ENCODE measurements at places on chromosomes 3 and 15.

DNA sequence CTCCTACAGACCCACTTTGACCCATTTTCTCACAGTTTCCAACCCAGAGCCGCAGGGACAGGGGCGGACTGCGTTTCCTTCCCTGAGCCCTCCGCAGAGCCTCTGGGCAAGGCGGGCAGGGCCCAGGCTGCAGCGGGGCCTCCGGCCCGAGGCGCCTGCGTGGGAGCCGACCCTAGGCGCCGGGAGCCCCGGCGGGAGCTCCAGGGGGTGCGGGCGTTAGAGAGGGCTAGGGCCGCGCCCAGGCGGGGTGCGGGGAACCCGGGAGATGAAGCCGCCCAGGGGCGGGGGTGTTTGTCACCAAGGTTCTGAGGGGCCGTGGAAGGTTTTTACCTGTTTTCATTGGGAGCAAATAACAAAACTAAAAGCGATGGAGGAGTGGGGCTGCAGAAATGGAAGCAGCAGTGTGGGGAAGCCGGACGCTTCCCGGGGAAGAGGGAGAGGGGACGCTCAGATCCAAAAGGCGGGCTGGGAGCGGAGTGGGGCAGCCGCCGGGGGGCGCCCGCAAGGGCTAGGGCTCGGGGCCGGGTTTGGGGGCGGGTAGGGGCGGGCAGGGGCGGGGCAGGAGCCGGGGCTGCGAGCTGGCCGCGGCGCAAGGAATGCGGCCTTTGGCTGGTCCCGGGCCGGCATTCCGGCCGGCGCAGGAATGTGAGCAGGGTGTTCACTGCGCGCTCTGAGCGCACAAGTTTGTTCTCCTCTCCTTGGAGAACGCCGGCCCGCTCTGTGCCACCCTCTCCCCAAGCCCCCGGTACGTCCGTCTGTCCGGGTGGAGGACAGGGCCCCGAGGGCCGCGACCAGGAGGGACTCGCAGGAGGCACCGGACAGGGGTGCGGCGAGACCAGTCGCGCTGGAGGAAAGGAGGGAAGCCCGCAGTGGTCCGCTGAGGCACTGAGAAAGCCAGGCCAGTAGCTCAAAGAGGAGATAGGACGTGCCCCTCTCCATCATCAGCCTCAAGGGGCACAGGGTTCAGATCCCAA is 61.1 kb downstream of the AMOTL2 start:
- peak; percentile 80 for DNase-seq

DNA sequence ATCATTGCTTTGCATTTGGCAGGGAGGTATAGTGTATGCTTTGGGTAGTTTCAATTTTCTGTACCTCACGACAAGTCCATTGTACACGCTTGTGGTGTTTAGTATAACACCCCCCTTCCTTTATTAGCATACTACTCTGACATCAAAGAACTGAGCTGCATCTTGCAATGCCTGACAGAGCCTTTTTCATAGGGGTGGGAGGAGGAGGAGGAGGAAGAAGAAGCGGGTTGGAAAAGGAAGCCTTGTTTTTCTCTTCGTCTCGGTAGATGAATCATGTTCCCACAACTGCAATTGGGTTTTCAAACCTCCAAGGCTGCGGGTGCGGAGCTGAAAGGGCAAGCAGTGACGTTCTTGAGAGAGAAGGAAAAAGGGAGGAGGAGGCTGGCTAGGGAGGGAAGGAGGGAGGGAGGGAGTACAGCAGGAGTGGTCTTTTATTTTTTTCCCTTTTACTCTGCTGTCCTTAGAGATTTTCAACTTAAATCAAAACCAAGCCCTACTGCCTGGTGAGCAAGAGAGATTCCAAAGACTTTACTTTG is 175.7 kb downstream of the KLHL25 start:
- DNase-seq: peak; percentile 95

DNA sequence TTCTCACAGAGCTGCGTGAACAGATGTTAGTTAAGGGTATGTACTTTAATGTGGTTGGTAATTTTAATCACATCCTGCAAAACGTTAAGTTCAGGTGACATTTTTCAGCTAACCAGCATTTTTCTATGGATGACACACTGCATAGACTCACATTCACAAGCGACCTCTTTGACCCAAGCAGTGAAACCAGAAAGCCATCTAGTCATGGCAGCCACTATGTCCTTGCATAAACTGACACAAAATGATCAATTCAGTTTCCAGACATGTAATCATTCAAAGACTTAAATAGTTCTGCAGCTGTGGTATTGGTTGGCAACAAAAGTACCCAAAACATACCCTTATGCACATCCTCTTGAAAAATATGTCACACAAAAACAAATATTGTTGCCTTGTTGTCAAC is 7.4 kb upstream of the CAPN7 start:
- DNase-seq: no peak

- DNase-seq: no peak
These were observed 23.0 kb upstream of the CCK start for GRCh38 chr3:42289026-42289425.

Data from fibroblast of skin of abdomen (primary cell).